ENCODE measurements at places on chromosomes 16 and 17. TPM values are rescaled to one million over a fixed set of nuclear protein-coding genes. Genes with fewer than 3 reads are reported as not detected.

GRCh38 chr16:87252269-87252970 lies 64.8 kb downstream of the C16orf95 start:
- H3K27me3 ChIP-seq, result no peaks in the 10 kb centered on the region
- no peaks in the 10 kb centered on the region for H3K36me3 ChIP-seq
- no peak overlapping the region for H3K4me3 ChIP-seq
- no peak for DNase-seq
- H3K4me1 ChIP-seq, result no peaks in the 10 kb centered on the region

- H3K4me3 ChIP-seq, result no peak overlapping the region
- H3K27ac ChIP-seq, result peak overlapping the region; percentile 66
- H3K36me3 ChIP-seq, result no peaks in the 10 kb centered on the region
- H3K4me1 ChIP-seq, result no peaks in the 10 kb centered on the region
Measured at GRCh38 chr16:48498769-48499631, 111.0 kb downstream of the N4BP1 start.

DNA sequence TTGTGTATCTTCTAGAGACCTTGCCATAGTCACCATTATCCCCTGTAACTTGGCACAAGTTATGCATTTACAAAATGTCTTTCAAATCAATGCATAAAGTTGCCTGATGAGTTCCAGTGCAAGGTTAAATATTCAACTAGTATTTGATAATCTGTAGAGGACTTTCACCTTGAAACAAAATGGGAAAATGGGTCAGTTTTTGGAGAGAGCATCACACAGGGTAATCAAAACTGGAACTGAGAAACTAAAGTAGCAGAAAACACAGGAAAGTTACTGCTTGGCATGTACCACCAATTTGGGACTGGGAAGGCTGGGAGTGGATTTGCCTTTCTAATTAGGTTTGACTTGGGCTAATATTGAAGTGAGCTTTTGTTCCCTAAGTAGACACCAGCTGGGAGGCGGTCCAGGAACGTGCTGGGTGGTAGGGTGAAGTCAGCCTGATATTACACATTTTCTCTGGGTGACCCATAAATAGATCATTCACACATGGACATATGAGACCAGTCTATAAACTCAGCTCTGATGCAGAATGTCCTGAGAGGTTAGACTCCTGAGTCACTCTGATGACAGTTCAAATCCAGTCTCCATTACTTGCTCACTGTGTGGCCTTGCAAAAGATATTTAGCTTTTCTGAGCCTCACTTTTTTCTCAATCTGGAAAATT lies 152.3 kb downstream of the PCTP start:
- no peaks in the 10 kb centered on the region for H3K36me3 ChIP-seq
- no peak overlapping the region for H3K27ac ChIP-seq
- no peak overlapping the region for H3K4me3 ChIP-seq
- no peak for DNase-seq

Gene GUCY2D
- 0.14 TPM for total RNA-seq

Gene HIC1
- total RNA-seq, result 63.6 TPM

DNA sequence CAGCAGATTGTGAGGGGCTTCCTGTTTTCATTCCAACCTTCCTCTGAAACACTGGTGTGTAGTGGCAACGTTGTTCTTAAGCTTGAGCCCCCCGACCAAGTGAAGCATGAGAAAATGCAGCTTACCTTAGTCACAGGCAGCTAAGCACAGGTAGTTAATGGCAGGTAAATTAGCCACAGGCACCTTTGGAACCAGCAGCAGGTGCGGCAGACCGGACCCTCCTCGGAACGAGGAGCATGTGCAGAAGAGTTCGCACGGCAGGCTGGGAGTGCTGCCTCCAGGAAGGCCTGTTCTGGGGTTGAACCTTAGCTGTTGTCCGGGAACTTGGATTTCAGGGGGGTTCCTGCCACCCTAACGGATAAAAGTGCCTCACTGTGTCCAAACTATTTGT lies 7.2 kb upstream of the IRF8 start:
- no peaks in the 10 kb centered on the region for H3K4me1 ChIP-seq
- no peak overlapping the region for H3K4me3 ChIP-seq
- no peak for DNase-seq
- H3K36me3 ChIP-seq, result no peaks in the 10 kb centered on the region
- H3K27me3 ChIP-seq, result no peaks in the 10 kb centered on the region

Gene TMEM235
- not detected for total RNA-seq

Gene IGF2BP1
- total RNA-seq, result 1.8 TPM

Gene RNF222
- total RNA-seq, result not detected

Gene GPR179
- not detected for total RNA-seq

Gene SLC38A8
- total RNA-seq, result not detected

Gene KRTAP16-1
- not detected for total RNA-seq

Gene TBC1D3I
- not detected for total RNA-seq

- no peak overlapping the region for H3K27ac ChIP-seq
- H3K36me3 ChIP-seq, result no peaks in the 10 kb centered on the region
- no peaks in the 10 kb centered on the region for H3K27me3 ChIP-seq
- DNase-seq, result no peak
Measured at GRCh38 chr16:52451971-52452421, 94.9 kb downstream of the TOX3 start.

Gene LHX1
- total RNA-seq, result not detected

Gene NEUROD2
- not detected for total RNA-seq

GRCh38 chr17:71380535-71380934 lies 740.3 kb upstream of the SOX9 start:
- no peak overlapping the region for H3K4me3 ChIP-seq
- no peaks in the 10 kb centered on the region for H3K36me3 ChIP-seq
- H3K27me3 ChIP-seq, result no peaks in the 10 kb centered on the region
- DNase-seq, result no peak
- no peak overlapping the region for H3K27ac ChIP-seq

- no peaks in the 10 kb centered on the region for H3K27me3 ChIP-seq
- H3K36me3 ChIP-seq, result no peaks in the 10 kb centered on the region
- no peak overlapping the region for H3K4me3 ChIP-seq
- H3K4me1 ChIP-seq, result no peaks in the 10 kb centered on the region
- peak; percentile 61 for DNase-seq
Measured at GRCh38 chr16:78669994-78670393, 570.5 kb downstream of the WWOX start.

DNA sequence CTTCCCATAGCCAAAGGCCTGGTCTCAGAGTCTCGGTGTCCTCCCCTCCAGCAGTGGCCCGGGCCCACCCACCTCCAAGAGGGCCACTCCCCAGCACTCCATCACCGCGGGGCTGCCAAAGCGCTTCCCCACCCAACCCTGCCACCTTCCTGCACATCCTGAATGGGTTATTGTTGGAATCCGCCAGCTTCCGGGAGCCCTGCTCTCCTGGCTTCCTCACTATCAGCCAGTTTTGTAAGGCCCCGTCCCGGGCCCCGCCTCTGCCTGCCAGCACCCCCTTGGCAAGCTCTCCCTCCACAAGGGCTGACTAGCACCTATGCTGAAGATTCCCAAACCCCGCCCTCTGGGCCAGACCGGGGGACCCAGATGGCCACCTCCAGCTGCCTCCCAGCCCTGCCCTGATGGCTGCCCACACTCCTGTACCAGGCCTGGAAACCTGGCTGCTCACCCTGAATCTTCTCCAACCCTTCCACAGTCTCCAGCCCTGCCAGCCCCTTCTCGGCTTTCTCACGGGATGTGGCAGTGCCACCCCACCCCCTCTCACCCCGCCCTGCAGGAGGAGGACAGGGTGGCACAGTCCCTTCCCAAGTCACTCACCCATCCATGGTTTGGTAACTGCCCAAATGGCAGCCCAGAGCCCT lies 14.4 kb downstream of the MYBBP1A start:
- H3K27ac ChIP-seq, result no peak overlapping the region
- H3K27me3 ChIP-seq, result no peaks in the 10 kb centered on the region
- no peaks in the 10 kb centered on the region for H3K36me3 ChIP-seq
- H3K4me1 ChIP-seq, result no peaks in the 10 kb centered on the region

DNA sequence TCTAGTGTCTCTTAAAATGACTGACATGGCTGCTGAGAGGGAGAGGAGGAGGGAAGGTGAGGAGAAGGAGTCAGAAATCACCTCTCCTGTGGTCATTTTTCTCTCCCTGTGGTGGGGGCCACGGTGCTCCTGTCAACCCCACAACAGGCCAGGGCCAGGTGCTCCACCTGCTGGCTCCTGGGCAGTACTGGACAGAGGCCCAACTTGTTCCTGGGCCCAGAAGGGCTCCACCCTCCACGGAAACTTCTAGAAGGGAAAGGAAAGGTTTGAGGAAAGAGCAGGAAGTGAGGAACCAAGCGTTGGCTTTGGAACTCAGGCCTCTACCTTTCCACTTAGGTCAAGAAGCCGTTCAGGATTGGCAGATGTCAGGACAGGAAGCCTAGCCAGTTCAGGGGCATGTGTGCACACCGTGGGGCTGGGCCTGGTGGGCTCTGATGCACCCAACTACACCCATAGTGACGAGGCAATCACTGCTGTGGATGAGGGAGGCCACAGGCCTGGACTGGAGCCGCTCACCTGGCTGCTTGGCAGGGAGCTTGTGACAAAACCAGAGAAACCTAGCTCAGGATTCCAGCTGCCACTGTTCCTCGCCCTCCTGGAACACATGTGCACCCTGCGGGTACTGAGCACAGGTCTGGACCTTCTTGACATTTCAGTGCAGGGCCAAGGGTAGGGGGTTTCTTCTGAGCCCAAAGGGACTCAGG lies 36.1 kb downstream of the WNT3 start:
- no peaks in the 10 kb centered on the region for H3K27me3 ChIP-seq
- H3K4me1 ChIP-seq, result no peaks in the 10 kb centered on the region
- H3K36me3 ChIP-seq, result no peaks in the 10 kb centered on the region
- DNase-seq, result no peak
- no peak overlapping the region for H3K27ac ChIP-seq
- no peak overlapping the region for H3K4me3 ChIP-seq
